Stimulated activated CD4-positive, alpha-beta T cell treated with anti-CD3 and anti-CD28 coated beads, TNF-alpha, amount 100 ng/mL, for 1 hour (primary cell): ENCODE measurements at places on chromosomes 2 and 18.

DNA sequence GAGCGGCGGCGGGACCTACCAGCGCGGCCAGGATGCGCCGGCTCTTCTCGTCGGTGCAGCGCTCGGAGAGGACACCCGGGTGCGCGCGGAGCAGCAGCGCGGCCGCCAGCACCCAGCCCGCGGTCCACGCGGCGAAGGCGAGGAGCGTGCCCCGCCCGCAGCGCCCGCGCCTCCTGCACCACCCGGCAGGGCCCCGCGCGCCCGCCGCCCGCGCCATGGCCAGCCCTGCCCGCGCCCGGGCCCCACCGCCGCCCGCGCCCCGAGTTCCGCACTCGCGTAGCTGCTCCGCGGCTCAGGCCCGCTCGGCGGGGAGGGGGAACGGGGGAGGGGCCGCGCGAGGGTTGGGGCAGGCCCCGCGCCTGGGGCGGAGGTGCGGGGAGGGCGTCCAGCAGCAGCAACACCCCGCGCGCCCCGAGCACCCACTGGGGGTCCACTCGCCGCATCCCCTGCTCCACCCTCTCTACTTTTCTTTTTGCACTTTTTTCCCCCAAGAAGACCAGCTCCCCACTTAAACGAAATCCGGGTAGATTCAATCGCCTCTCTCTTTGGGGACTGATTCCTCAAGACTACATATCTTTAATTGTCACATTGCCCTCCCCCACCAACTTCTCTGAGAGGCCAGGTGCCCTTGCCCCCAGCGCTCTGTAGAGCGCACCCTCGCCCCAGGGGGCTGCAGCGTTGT, at the start of gene DIPK1C:
DIPK1C (minus strand) TSS at position 266 of the 682 bp plus-strand sequence; CDS start at position 217, 49 bp downstream.
- no peak for DNase-seq

- DNase-seq = no peak
These were observed 52.5 kb upstream of the LGALSL start for GRCh38 chr2:64401529-64401880.

DNA sequence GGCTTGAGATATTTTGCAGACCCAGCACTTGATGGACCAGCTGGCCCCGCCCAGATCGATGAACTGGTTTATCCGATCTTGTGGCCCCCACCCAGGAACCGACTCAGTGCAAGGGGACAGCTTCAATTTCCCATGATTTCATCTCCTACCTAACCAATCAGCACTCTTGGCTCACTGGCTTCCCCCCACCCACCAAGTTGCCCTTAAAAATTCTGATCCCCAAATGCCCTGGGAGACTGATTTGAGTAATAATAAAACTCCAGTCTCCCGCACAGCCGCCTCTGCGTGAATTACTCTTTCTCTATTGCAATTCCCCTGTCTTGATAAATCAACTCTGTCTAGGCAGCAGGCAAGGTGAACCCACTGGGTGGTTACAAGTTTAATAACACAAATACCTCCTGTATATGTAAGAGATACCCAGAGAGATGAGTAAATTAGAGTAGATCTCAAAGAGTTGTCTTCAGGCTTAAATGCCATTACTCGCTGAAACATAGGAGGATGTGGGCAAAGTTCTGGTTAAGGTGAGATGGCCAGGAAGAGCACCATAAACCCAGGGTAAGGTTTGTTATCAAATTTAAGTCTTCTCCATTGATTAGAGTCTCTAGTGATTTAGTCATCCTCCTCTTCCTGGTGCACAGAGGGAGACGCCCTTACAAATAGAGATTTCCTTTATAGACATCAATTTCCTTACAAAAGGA, 222.8 kb downstream of the ARL4C start:
- no peak for DNase-seq

DNA sequence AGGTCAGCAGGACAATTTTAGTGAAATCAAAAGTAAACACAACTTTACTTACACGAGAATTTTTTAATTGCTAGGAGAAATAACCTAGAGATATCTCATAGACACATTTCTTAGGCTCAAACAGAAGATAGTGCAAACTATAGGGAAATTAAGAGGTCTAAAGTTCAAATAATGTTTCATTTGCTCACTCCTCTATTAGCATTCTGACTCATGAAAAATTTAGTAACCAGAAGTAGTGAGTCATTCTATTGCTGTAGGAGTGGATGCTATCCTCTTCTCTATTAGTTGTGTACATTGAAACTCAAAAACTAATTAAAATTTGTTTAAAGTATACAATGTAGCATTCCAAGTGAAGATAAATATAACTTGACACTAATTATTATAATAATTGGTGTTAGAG, 908.3 kb upstream of the TMEFF2 start:
- no peak for DNase-seq

- no peak for DNase-seq
These were observed 342.6 kb downstream of the CTNNA2 start for GRCh38 chr2:79855264-79856006.

GRCh38 chr2:173109253-173110188, 33.9 kb downstream of the MAP3K20 start:
- DNase-seq = no peak

DNA sequence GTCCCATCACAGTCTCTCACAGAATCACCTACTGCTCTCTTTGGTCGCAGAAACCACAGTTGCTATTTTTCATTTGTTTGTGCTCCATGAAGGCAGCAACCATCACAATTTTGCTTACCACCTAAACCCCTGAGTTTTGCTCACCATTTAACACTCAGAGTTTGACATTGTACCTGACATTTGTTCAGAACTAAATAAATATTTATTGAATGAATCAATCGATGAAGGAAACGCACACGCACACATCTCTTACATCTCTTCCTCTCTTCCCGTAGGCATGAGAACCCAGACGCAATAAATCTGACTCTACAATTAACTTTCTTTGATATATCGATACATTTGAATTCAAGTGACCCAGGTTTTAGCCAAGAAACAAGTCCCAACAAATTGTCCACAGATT, 105.5 kb upstream of the RNF152 start:
- DNase-seq = no peak

- DNase-seq = no peak
These were observed 61.6 kb downstream of the AAK1 start for GRCh38 chr2:69581774-69582581.

DNA sequence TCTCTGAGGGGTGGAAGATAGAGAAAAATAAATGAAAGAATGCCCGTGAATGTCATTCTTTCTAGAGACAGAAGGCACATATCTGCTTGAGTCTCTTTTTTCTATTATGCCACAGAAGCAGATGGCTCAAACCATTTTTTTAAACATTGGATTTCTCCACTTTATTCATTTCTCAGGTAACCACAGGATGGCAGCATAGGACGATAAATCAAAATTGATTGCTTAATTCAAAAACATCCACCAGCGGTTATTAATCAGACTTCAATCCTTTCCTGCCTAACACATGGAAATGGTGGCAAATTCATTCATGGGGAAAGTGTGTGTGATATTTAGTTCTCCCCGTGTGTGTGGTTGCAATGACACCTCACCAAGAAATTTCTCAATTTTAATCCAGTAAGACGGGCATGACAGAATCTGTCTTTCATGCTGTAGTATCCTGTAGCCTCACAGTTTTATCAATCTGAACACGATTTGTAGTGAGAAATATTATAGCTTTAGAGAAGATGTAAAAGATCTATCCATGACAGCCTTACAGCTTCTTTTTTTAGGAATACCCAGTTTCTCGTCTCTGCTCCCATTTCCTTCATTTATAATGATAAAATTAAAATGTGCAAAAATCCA, 72.2 kb downstream of the DSC3 start:
- DNase-seq = no peak

GRCh38 chr2:6812857-6813530, 52.7 kb downstream of the CMPK2 start:
- DNase-seq = no peak

DNA sequence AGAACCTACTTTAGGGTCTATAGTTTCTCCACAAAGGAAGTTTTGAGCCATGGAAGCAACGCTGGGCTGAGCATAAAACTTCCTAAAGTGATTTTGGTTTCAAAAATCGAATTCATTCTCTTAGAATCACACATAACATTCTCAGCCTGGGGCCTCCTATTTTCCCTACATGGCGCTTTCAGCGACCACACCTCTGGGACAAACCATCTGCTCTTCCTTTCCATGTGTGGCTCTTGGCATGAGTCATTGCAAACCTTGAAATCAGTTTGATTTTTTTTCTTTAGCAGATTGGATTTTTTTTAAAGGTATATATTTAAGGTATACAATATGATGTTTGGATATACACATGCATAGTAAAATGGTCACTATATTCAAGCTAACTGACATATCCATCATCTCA, 72.5 kb upstream of the APCDD1 start:
- no peak for DNase-seq

DNA sequence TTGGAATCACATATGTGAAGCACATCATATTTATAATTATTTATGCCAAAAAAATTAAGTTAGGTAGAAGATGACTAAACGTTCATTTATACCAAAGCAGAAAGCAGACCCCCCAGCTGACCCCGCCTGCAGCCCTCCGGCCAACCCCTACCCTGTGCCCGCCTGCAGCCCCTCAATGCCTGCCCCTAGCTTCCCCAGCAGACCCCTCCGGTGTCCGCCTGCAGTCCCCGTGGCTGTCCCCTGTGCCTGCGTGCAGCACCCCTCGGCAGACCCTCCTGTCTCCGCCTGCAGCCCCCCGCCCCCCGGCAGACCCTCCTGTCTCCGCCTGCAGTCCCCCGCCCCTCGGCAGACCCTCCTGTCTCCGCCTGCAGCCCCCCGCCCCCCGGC, 136.2 kb downstream of the NFATC1 start:
- no peak for DNase-seq

GRCh38 chr2:126866451-126866850, 32.2 kb upstream of the TEX51 start:
- no peak for DNase-seq

DNA sequence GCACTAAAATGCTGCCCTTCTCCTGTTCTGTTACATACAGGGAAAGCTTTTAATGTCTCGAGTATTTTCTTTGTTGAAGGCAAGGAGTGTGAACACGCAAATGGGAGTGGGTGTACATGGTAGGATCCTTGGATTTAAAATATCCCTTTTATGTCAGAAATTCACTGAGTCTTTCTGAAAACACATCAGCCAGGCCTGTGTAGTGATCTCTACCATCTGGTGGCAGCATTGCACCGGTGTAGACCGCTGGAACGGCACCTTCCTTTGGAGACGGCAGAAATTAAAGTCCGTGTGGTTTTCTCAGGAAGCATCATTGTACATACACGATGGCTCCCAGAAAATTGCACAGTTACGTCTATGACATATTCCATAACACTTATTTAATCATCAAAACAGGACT, 515.8 kb downstream of the GALR1 start:
- no peak for DNase-seq

GRCh38 chr2:46338674-46339073, 41.5 kb downstream of the EPAS1 start:
- DNase-seq = no peak

- no peak for DNase-seq
These were observed 59.8 kb upstream of the LGALSL start for GRCh38 chr2:64394153-64394552.

DNA sequence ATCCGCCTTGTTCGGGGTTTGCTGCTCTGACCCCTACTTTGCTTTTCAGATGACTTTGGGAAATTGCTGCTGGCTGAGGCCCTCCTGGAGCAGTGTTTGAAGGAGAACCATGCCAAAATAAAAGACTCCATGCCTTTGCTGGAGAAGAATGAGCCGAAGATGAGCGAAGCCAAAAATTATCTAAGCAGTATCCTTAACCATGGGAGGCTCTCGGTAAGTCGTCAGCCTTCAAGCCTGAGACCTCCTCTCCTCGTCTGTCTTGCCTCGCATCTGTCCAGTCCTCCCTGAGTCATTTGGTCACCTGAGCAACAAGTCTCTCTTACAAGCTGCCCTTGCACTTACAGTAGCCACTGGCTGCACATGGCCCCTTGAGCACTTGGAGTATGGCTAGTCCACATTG, 34.7 kb upstream of the MCFD2 start:
- no peak for DNase-seq

DNA sequence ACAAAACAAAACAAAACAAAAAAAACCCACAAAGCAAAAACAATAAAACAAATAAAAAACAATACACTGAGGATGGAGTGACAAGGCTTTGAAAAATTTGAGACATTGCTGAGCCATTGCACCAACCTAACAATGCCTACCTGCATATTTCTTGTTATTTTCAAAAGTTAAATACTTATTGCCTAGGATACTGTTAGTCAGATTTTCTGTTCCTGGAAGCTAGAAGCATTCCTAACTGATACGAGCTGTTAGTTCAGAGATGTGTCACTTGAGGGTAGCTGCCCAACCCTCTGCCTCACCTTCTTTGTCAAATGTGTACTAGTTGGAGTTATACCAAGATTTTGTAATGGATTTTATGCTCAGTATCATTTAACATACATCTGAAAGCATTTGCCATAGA, 187.2 kb downstream of the TXNL1 start:
- no peak for DNase-seq

DNA sequence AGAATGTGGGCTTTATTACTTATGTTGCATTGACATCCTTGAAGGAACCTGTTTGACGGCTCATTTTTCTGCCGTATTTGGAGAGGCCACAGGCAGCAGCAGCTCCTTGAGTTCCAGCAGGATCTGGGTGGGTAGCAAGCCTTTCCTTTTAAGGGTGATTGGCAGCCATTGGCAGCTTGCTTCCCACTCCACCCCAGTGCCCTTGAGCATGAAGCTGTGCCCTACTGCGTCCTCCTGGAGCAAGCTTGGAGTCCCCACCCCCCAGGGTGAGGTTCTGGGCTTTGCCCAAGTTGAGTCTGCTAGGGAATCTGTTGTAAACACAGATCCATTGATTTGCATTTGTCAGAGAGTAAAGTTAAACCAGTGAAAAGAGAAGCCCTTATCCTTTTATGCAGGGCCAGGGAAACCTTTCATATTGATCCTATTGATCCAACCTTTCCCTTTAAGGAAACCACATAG, 9.2 kb downstream of the ONECUT2 start:
- DNase-seq = no peak

- DNase-seq = no peak
These were observed 13.2 kb upstream of the ANKRD29 start for GRCh38 chr18:23675896-23676295.

GRCh38 chr2:40367032-40367431, 84.9 kb downstream of the SLC8A1 start:
- no peak for DNase-seq

DNA sequence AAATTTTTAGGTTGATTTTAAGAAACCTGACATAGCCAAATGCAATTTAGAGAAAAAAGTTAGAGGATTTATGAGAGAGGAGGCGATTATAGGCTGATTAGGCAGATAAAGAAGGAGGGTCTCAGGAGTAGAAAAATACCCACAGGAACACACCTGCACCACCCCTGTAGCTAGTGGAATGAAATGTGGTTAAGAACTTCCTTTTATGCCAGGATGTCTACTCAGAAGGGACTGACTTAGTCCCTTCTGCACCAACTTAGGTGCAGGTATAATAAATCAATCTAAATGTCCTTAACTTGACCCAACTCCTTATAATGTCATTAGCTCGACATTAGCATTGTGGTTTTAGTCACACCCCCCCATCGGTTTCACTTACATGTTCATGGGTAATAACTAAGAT, 1274.5 kb upstream of the TMEFF2 start:
- DNase-seq = no peak

DNA sequence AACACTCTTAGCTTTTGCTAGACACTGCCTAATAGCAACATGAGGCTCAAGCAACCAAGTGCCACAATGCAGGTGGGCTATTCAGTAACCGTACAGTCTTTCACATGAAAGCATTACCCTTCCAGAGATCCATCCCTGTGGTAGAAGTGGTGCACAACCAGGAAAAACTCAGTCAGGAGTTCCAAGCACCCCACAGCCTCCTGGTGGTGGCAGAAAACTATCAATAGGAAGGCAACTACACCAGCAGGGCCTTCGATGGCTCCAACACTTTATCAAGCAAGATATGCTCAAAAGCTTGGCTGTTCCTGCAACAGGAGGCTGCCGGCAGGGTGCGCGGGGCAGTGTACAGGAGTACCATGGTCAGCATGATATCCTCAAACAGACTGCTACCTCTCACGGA, 176.1 kb upstream of the DLGAP1 start:
- DNase-seq = no peak

GRCh38 chr2:109382226-109382895, 231.4 kb downstream of the SEPTIN10 start:
- DNase-seq = no peak
